ENCODE measurements at places on chromosomes 7 and 10.

DNA sequence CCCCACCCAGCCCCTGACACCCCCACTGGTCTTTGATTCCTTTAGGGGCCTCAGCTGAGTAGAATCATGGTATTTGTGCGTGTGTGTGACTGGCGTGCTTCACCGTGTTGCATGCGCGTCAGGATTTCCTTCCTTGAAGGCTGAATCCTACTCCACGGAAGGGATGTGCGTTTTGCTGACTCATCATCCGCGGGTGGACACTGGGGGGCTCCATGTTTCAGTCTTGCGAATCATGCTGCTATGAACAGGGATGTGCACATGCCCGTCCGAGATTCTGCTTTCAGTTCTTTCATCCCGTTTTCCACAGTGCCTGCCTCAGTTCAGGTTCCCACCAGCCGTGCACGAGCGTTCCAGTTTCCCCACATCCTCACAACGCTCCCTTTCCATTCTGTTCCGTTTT lies 20.9 kb upstream of the JAKMIP3 start:
- no peak for DNase-seq

DNA sequence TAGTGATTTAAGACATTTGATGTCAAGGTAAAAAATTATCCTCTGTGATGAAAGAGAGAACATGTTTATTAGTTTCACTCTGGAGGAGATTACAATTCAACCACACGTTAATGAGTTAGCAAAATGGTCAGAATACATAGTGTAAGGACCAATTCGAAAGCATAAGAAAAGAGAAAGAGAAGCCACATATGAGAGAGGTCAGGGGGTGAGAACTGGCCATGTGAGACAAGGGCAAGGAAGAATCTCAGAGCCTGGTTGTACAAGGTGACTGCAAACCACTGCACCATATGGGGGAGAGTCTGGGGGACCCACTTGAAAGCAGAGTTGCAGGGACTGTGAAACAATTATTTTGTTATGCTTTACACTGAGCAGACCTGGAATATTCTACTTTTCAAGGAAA lies 27.7 kb upstream of the BET1 start:
- no peak for DNase-seq

- no peak for DNase-seq
These were observed 310.2 kb downstream of the AUTS2 start for GRCh38 chr7:69908454-69908853.

DNA sequence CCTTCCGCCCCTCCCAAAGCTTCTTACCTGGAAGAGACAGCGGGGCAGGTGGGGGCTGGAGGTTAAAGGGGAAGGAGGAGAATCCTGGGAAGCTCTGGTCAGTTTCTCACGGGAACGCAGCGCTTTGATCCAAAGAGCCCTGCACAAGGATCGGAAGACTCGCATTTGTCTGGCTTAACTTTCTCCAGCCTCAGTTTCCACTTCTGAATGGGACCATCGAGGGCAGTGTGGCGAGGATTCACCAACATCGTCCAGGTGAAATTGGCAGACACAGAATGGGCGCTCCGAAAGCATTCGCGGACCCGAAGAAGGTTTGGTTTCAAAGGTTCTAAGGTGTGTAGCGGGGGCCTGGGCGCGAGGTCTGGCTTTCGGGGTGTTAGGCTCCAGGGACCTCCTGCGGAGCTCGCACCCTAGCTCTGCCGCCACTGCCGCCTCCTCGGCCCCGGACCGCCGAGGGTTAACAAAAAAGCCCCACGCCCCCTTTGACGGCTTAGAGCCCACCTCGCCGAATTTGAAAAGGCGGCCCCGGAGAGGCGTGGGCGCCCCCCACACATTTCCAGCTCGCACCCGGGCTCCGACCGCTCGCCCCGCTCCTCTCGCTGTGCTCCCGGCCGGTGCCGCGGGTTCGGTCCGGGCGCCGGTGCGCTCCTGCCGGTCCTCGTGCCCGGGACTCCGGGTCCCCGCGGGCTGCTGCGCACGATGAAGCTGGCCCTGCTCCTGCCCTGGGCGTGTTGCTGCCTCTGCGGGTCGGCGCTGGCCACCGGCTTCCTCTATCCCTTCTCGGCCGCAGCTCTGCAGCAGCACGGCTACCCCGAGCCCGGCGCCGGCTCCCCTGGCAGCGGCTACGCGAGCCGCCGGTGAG lies at the start of gene COL26A1:
COL26A1 (plus strand) TSS at position 542 of the 862 bp plus-strand sequence; CDS start at position 700, 158 bp downstream.
- DNase-seq: no peak

- no peak for DNase-seq
These were observed 95.6 kb downstream of the GPR26 start for GRCh38 chr10:123761666-123762230.

- no peak for DNase-seq
These were observed 32.5 kb downstream of the ANXA8 start for GRCh38 chr10:47451273-47451997.

- DNase-seq: no peak
These were observed 60.8 kb downstream of the MDH2 start for GRCh38 chr7:76108540-76109233.

- no peak for DNase-seq
These were observed 2.4 kb upstream of the LDB3 start for GRCh38 chr10:86665868-86666267.

DNA sequence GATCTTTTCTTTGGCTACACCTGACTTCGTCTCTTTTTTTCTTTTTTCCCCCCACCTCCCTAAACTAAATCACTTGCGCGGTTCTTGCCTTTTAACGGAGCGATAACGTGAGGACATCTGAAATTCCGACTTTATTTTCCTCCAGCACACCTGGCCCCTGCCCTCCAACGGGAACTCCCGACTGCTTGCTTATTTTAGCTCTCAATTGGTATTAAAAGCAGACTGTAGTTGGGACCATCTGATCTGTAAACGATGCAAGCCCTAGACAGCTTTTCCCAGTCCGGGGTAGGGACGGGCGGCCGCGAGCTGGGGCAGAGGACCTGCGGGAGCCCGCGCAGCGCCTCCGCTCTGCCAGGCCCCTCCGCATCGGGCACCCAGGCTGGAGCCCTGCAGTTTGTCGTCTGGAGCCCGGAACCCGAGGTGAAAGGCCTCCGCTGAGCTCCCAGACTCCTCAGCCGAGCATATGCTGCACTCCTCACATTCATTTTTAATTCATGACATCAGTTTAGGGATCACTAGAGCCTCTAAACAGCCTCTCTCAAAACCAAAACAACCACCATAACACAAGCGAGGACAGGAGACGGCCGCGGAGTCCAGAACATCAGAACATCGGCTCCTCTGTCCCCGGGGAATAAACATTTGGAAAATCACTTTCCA lies 10.0 kb upstream of the EMX2 start:
- DNase-seq: no peak

GRCh38 chr10:23322082-23322481 lies 22.5 kb downstream of the C10orf67 start:
- no peak for DNase-seq

DNA sequence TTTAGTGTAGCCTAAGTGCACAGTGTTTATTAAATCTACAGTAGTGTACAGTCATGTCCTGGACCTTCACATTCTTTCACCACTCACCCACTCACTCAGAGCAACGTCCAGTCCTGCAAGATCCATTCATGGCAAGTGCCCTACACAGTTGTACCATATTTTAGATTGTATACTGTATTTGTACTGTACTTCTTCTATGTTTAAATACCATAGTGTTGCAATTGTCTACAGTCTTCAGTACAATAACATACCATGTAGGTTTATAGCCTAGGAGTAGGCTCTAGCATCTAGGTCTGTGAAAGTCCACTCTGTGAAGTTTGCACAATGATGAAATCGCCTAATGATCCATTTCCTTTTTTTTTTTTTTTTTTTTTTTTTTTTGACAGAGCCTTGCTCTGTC lies 12.0 kb downstream of the EEPD1 start:
- DNase-seq: no peak

DNA sequence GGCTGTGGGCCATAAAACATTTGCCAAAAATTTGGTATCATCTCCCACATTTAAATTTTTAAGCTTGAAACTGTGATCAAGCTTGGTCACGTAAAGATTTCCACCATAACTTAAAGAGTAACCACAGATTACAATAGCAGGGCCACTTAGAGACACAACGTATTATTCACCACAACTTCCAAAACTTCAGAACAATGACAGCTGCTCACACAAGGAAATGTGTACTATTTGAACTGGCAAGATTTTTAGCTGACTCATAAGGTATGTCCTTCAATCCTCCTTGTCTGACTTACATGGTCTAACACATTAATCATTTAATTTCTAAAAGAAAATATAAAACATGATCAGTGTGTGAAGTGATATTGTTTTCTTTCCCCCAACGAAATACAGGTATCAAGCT lies 234.5 kb downstream of the PARD3 start:
- DNase-seq: no peak

- no peak for DNase-seq
These were observed 38.0 kb downstream of the SNX10 start for GRCh38 chr7:26329520-26330255.

- no peak for DNase-seq
These were observed 132.8 kb downstream of the DYNC1I1 start for GRCh38 chr7:95905167-95905566.

- DNase-seq: no peak
These were observed 82.9 kb upstream of the STRIP2 start for GRCh38 chr7:129351320-129351719.

DNA sequence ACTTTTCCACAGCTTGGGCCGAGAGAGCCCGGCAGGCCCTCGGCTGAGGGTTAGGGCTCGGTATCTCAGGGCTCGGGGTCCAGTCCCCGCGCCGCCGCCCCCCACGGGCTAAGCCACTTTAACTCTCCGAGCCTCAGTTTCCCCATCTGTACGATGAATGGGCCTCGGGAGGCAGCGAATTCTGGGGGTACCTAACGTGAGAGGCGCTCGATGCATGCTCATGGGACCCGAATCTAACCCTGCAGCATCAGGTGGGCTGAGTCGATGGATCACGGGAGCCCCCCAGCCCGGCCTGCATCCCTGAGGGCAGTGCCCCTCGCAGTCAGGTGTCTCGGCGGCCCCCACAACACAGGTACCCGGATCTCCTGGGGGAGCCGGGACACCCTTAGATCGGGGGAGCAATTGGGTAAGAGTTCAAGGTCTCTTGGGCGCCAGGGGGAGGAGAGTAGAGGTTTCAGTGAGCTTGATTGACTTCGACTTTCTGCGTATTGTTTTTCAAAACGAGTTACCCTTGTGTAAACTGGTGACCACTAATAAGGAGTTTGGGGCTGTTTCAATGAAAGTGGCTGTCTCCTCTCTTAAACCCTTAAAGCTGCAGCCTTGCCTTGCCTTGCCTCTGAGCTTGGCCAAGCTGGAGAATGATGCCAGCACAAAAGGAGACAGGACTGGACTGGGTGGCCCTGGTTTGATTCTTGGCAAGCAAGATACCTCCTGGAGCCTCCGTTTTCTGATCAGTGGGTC lies 631 bp downstream of the POR start:
- no peak for DNase-seq

- DNase-seq: no peak
These were observed 429.6 kb downstream of the ADRA2A start for GRCh38 chr10:111506266-111507034.

DNA sequence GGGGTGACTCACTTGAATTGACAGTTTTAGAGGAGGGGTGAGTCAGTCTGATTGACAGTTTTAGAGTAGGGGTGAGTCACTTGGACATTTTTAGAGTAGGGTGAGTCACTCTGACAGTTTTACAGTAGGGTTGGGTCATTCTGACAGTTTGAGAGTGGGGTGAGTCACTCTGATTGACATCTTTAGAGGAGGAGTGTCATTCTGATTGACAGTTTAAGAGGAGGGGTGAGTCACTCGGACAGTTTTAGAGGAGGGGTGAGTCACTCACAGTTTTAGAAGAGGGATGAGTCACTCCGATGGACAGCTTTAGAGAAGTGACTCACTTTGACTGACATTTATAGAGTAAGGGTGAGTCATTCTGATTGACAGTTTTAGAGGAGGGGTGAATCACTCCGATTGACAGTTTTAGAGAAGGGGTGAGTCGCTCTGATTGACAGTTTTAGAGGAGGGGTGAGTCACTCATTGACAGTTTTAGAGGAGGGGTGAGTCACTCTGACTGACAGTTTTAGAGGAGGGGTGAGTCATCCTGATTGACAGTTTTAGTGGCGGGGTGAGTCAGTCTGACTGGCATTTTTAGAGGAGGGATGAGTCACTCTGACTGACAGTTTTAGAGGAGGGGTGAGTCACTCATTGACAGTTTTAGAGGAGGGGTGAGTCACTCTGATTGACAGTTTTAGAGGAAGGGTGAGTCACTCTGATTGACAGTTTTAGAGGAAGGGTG lies 595.9 kb downstream of the DNAJB6 start:
- DNase-seq: no peak

- DNase-seq: no peak
These were observed 885.6 kb upstream of the ZNF722 start for GRCh38 chr7:63112764-63113712.

- DNase-seq: peak; percentile 67
These were observed 2.1 kb upstream of the BNIP3 start for GRCh38 chr10:131983780-131984179.

DNA sequence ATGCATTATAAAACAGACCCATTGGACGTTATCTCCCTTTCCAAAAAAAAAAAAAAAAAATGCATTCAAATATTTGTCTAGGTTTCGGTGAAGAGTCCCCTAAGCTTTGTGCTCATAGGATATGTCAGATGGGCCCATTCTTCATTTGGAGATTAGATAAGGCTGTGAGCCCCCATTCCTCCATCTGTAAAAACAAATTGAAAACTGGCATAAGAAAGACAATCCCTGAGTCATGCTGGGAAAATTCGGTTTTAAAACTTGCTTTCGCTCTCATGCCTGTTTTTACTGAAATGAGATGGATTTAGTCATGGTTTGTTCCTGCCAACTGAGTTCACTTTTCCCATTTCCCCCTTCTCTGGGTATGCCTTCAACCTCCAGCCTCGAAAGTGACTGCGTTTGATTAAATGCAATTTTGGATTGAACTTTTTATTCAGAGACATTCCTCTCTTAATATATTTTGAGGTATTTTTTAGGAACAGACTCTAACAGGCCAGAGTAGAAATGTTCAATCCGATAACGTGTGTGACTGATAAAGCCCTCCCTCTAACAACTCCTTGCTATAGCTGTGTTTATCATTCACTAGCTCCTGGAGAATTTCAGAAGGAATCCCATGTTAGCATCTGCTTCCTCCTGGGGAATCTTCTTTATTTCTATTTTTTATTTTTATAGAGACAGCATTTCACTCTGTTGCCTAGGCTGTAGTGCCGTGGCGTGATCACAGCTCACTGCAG lies 190.9 kb upstream of the LYZL2 start:
- no peak for DNase-seq

GRCh38 chr10:102834143-102834542 lies 3.1 kb downstream of the CYP17A1 start:
- no peak for DNase-seq

DNA sequence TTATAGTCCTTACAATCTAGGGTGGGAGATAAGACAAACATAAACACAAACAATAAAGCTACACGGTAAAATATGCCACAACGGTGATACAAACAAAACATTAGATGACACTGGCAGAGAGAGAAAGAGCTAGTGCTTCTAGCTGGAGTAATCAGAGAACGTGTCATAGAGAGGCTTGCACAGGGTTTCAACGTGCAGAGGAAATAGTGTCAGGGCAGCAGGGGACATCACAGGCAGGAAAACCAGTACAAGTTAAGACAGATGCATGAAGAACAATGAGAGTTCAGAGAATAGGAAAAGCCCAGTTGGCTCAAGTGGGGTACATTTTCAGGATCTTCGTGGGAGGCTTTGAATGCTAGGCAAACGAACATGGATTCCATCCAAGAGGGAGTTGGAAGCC lies 91.4 kb downstream of the ZNF438 start:
- no peak for DNase-seq

- peak; percentile 44 for DNase-seq
These were observed 254.5 kb upstream of the BMPER start for GRCh38 chr7:33650828-33651227.

- DNase-seq: no peak
These were observed 13.5 kb upstream of the MSRB2 start for GRCh38 chr10:23081891-23082290.
